ENCODE measurements at places on chromosomes 6 and 20. TPM values are rescaled to one million over a fixed set of nuclear protein-coding genes. Genes with fewer than 3 reads are reported as not detected.

RSPO3 gene
- total RNA-seq: 9.0 TPM

PXMP4 gene
- 10.3 TPM for total RNA-seq

INSM1 gene
- total RNA-seq: not detected

CD40 gene
- 18.6 TPM for total RNA-seq

HLA-DRB1 gene
- 72.1 TPM for total RNA-seq

HTR1E gene
- total RNA-seq: 0.89 TPM

CCN2 gene
- total RNA-seq: 21.7 TPM

PI3 gene
- not detected for total RNA-seq

CCN5 gene
- total RNA-seq: 194 TPM

TBP gene
- 14.1 TPM for total RNA-seq

DNA sequence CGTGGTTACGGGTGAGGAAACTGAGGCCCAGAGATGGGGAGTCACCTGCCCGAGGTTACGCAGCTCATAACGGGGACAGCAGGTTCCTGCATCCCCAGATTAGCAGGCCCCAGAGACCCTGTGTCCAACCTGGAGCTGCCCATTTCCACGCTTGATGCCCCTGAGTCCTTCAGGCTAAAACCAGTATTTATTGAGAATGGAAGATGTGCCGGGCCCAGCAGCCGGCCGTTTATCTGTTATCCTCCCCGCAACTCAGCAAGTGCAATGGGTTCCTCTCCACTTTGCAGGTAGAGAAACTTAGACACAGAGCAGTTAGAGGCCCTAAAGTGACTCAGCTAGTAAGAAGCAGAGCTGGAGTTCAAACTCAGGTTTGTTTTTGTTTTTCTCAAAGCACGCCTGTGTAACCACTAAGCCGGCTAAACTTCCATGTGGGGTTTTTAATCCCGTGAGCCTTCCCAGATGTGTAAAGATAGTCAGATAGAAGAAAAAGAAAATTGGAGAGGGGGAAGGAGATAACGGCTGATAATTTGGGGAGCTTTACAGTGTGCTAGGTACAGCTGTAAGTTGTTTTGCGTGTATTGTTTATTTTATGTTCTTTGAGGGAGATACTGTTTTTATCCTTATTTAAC lies 775 bp downstream of the PFDN4 start:
- no peak overlapping the region for H3K27ac ChIP-seq
- no peaks in the 10 kb centered on the region for H3K27me3 ChIP-seq
- H3K4me1 ChIP-seq: peaks cover 8% of the 10 kb centered on the region
- no peaks in the 10 kb centered on the region for H3K36me3 ChIP-seq
- DNase-seq: no peak

GRCh38 chr6:32140420-32141046 lies 10.4 kb upstream of the FKBPL start:
- no peaks in the 10 kb centered on the region for H3K36me3 ChIP-seq
- peak overlapping the region; percentile 37 for H3K27ac ChIP-seq
- H3K27me3 ChIP-seq: no peaks in the 10 kb centered on the region

- no peaks in the 10 kb centered on the region for H3K36me3 ChIP-seq
- peaks cover 10% of the 10 kb centered on the region for H3K4me1 ChIP-seq
- H3K27me3 ChIP-seq: no peaks in the 10 kb centered on the region
- H3K27ac ChIP-seq: no peak overlapping the region
These were observed 83.1 kb downstream of the SYNJ2 start for GRCh38 chr6:158064725-158065251.

DNA sequence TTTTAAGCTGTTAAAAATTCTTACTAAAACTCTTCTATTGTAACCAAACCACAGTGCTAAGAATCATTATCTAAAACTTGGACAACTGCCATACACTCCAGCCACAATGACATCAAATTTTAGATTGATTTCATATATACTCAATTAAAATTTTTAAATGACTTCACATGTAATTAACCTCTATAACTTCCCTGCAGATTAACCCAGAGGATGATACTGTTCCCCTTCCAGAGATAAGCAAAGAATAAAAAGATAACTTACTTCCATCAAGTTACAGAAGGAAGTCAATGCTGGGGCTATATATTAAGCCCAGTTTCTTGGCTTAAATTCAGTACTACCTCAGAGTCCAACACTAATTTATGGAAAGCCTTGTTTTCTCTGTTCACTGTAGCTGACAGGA lies 71.3 kb downstream of the ARHGAP18 start:
- no peaks in the 10 kb centered on the region for H3K36me3 ChIP-seq
- H3K27ac ChIP-seq: no peak overlapping the region
- no peaks in the 10 kb centered on the region for H3K27me3 ChIP-seq
- peaks cover 6% of the 10 kb centered on the region for H3K4me1 ChIP-seq

- H3K36me3 ChIP-seq: no peaks in the 10 kb centered on the region
- H3K27me3 ChIP-seq: no peaks in the 10 kb centered on the region
- DNase-seq: peak; percentile 39
- H3K4me3 ChIP-seq: peak within 1 kb of the TSS; percentile 44
These were observed at the start of gene MICB for GRCh38 chr6:31497531-31498476. Gene MICB (plus strand): TSS chr6:31498145. CDS start chr6:31498194, 49 bp downstream.

GRCh38 chr20:11777387-11778205 lies 140.1 kb upstream of the BTBD3 start:
- H3K4me3 ChIP-seq: no peak overlapping the region
- no peak for DNase-seq
- peaks cover 3% of the 10 kb centered on the region for H3K4me1 ChIP-seq
- no peaks in the 10 kb centered on the region for H3K27me3 ChIP-seq
- H3K27ac ChIP-seq: no peak overlapping the region

GRCh38 chr20:56924292-56925081 lies 295.4 kb downstream of the TFAP2C start:
- H3K27ac ChIP-seq: no peak overlapping the region
- no peaks in the 10 kb centered on the region for H3K36me3 ChIP-seq
- no peaks in the 10 kb centered on the region for H3K4me1 ChIP-seq

DNA sequence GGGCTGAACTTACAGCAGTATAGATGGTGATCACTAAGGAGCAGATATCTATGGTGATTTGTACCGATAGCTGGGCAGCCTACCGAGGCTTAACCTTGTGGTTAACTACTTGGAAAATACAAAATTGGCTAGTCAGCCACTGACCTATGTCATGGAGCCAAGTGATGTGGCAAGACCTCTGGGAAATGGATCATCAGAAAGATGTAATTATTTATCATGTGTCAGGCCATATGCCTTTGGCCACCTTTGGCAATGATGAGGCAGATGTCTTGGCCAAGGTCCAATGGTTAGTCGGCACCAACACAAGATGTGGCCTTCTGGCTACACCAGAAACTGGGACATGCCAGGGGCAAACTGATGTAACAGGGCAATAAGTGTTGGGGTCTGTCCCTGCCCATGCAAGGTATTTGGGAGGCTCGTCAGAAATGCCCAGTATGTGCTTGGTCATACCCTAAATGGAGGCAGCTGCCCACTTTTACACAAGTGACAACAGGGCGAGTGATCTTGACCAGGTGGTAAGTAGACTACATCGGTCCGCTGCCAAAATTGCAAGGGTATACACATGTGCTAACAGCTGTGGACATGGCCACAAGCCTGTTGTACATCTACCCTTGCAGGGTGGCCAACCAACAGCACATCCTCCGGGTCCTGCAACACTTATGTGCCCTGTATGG lies 30.1 kb downstream of the HDDC2 start:
- H3K36me3 ChIP-seq: no peaks in the 10 kb centered on the region
- DNase-seq: no peak

GRCh38 chr20:1212607-1213396 lies 9.5 kb downstream of the C20orf202 start:
- no peak overlapping the region for H3K27ac ChIP-seq
- no peaks in the 10 kb centered on the region for H3K27me3 ChIP-seq
- DNase-seq: peak; percentile 39
- H3K4me1 ChIP-seq: no peaks in the 10 kb centered on the region
- no peak overlapping the region for H3K4me3 ChIP-seq

DNA sequence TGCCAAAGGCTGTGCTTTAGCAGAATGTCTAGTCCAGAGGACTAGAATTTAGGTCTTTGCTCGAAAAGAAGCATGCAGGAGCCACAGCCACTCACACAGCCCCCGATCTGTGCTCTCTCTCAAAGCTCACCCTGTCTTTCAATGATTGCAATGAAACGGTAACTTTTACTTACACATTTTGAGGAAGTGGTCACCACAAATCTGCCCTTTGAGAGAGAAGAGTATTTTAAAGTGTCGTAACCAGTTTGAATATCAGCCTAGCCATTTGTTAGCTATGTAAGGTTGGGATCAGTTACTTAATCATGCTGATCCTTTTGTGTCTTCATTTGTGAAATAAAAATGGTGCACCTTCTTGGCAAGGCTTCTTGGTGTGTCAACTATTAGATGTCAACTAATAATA lies 209.0 kb downstream of the TFAP2A start:
- no peaks in the 10 kb centered on the region for H3K27me3 ChIP-seq
- no peaks in the 10 kb centered on the region for H3K36me3 ChIP-seq
- no peak overlapping the region for H3K4me3 ChIP-seq
- no peaks in the 10 kb centered on the region for H3K4me1 ChIP-seq

DNA sequence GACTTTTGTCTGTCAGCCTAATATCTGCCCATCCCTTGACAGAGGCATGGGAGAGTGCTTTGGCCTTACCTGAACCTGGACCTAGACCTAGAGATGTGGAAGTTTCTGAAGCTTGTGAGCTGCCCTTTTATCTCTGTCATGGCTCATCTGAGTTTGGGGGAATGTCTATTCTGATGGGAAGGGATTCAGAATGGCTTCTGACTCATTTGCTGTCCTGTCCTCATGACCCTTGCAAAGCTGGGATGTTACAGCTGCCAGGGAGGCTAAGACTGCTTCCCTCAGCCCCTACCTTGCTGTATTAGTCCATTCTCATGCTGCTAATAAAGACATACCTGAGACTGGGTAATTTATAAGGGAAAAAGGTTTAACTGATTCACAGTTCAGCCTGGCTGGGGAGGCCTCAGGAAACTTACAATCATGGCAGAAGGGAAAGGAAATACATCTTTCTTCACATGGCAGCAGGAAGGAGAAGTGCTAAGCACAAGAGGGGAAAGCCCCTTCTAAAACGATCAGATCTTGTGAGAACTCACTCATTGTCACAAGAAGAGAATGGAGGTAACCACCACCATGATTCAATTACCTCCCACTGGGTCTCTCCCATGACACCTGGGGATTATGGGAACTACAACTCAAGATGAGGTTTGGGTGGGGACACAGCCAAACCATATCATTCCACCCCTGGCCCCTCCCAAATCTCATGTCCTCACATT lies 252.2 kb downstream of the ERMARD start:
- H3K4me1 ChIP-seq: no peaks in the 10 kb centered on the region
- DNase-seq: no peak
- no peaks in the 10 kb centered on the region for H3K36me3 ChIP-seq
- H3K27ac ChIP-seq: no peak overlapping the region
- H3K4me3 ChIP-seq: no peak overlapping the region

DNA sequence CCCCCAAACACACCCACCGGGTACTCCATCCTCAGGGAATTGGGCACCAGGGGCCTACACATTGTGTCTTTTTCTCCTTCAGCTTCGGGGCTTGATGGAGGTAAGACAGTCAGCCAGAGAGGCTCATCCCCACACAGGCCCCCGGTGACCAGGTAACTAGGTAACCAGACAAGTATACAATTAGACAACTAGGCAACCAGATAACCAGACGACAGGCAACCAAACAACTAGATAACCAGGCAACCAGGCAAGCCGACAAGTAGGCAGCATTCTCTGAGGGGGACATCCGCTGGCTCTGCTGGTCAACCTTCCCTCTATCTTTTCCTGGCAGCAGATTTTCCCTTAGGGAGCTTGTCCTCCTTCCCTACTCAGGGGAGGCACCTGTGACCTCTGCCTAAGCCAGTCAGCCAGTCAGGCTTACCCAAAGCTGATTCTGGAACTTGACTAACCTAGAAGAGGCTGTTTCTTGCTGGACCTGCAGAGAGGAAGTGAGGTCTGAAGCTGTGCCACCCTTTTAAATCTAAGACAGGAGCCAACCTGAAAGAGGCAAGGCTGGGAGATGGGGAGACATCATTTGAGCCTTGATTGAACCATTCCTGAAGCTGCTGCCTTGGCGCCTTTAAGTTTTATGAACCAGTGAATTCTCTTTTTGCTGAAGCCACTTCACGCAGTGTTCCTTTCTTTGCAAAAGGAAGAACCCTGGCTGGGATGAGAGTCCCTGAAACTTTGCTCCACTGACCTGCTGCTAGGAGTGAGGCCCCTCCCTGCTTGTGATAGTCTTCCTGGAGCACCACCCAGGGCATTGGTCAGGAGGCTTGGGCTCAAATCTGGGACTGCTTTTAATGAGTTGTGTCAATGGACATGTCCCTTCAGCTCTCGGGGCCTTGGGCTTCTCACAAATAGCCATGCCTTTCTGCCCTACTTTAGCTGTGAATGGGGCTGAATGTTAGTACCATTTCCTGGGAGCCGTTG lies 96.4 kb upstream of the RNF24 start:
- H3K27me3 ChIP-seq: no peaks in the 10 kb centered on the region
- H3K27ac ChIP-seq: no peak overlapping the region
- H3K36me3 ChIP-seq: no peaks in the 10 kb centered on the region
- DNase-seq: no peak

- H3K36me3 ChIP-seq: no peaks in the 10 kb centered on the region
- H3K4me3 ChIP-seq: no peak overlapping the region
- H3K27me3 ChIP-seq: no peaks in the 10 kb centered on the region
- H3K27ac ChIP-seq: no peak overlapping the region
- no peak for DNase-seq
These were observed 257.0 kb upstream of the BTBD3 start for GRCh38 chr20:11660673-11661072.

GRCh38 chr20:32664678-32665159 lies 9.0 kb downstream of the C20orf203 start:
- DNase-seq: no peak
- H3K36me3 ChIP-seq: no peaks in the 10 kb centered on the region
- no peak overlapping the region for H3K27ac ChIP-seq
- H3K27me3 ChIP-seq: no peaks in the 10 kb centered on the region
- H3K4me3 ChIP-seq: no peak overlapping the region

DNA sequence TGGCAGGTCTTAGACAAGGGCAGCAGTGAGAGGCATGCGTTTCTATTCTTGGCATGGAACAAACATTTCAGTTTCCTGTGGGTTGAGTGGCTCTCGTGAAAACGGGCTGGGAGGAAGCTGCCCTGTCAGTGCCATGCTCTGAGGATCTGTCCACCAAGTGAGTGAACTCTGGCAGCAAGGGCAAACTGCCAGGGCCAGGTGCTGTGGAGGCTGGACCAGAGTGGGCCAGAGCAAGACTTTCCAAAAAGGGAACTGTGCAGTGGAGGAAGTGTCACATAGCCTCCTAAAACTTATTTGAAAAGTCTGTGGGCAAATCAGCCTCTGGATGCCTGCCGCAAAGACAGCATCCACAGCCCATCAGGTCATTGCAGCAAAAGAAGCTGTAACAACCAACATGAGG lies 44.2 kb upstream of the TAB2 start:
- H3K27me3 ChIP-seq: no peaks in the 10 kb centered on the region
- no peak for DNase-seq
- H3K4me1 ChIP-seq: no peaks in the 10 kb centered on the region
- H3K36me3 ChIP-seq: no peaks in the 10 kb centered on the region
- no peak overlapping the region for H3K27ac ChIP-seq

DNA sequence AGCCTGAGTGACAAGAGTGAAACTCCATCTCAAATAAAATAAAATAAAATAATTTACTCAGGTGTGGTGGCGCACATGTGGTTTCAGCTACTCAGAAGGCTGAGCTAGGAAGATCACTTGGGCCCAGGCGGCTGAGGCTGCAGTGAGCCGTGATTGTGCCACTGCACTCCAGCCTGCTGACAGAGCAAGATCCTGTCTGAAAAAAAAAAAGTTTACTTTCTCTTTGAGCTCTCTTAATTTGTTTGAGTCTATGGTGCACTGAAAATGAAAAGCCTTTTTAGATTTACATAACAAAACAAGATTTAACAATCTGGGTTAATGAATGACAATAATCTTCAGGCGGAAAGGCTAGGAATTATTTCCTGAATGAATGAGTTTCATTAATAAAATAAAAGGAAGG lies 23.3 kb upstream of the NHSL1 start:
- no peak for DNase-seq
- no peak overlapping the region for H3K4me3 ChIP-seq

GRCh38 chr6:97732045-97732444 lies 449.0 kb upstream of the MMS22L start:
- H3K4me1 ChIP-seq: no peaks in the 10 kb centered on the region
- no peak overlapping the region for H3K4me3 ChIP-seq
- no peaks in the 10 kb centered on the region for H3K27me3 ChIP-seq
- no peak for DNase-seq
